CD8-positive, alpha-beta memory T cell (primary cell): ENCODE measurements at places on chromosomes 3 and 15. TPM values are rescaled to one million over a fixed set of nuclear protein-coding genes. Genes with fewer than 3 reads are reported as not detected.

The KIF15 gene
- 23.6 TPM for total RNA-seq

The TLR9 gene
- total RNA-seq: 0.22 TPM

The MESP2 gene
- not detected for total RNA-seq

GRCh38 chr3:32733631-32734229 lies 48.7 kb downstream of the CNOT10 start:
- DNase-seq: no peak

GRCh38 chr3:58722561-58722960 lies 56.0 kb upstream of the FAM3D start:
- no peak for DNase-seq

DNA sequence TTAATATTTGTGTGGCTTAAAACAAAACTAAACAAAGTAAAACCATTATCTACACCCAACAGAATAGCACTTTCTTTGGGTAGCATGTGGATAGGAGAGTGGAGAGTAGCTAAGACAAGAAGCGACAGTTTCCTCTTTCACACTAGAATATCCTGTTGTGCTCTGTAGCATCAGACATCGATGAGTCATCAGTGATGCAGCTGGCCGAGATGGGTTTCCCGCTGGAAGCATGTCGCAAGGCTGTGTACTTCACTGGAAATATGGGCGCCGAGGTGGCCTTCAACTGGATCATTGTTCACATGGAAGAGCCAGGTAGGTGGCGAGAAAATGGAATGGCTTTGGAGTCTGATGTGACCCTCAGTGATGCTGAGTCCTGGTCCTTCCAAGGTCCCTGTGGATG lies 108.1 kb downstream of the USP13 start:
- DNase-seq: no peak

GRCh38 chr15:93026380-93026817 lies 62.6 kb downstream of the RGMA start:
- no peak for DNase-seq
